ENCODE measurements at places on chromosomes 7 and 10.

- DNase-seq = no peak
These were observed 303.8 kb upstream of the LRRTM3 start for GRCh38 chr10:66622050-66622449.

DNA sequence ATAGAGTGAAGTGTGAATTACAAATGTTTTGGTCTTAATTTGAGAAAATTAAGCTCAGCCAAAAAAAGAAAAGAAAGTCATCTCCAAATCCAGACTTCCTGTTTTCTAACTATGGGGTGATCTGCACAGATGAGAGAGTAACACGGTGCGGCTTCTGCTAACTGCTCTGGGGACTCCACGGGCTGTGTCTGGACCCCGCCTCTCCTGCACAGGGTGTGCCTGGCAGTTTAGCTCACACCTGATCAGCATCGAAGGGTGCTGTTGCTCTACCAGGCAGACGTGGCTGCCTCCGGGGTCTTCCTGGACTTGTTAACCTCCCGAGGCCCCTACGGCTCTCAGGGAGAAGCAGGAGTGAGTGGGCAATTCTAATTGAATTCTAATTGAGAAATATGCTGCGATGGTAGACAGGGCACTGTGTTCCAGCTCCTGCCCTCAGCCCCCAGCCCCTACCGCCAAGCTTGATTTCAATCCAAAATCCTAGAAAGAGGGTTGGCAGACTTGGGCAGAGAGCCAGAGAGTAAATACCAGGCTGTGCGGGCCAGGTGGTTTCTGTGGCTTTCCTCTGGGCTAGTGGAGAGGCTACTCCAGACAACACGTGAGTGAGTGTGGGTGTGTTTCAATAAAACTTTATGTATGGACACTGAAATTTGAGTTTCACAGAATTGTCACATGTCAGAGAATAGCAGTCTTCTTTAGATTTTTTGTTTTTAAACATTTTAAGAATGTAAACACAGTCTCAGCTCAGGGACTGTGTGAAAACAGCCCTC lies 13.4 kb downstream of the SHH start:
- no peak for DNase-seq

DNA sequence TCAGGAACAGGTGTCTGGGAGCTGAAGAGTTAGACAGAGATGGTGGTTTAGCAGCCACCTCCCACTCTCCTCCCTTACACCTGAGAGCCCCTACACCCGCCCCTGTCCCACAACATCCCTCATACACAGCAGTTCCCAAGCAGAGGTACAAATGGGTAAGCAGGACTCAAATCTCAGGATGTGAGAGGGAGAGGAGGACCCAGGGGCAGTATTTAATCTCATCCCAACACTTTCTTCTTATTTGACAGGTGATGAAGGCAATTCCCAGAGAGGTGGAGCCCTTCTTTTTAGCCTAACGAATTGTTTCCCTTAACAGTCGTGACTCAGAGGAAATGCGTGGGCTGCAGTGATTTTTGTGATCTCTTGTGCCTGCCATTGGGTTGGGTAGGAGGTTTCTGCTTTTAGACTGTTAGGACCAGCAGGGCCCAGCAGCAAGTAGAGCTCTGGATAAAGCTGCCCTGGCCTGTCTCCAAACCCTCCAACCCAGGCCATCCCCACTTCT lies 191.3 kb downstream of the HECW1 start:
- no peak for DNase-seq

- no peak for DNase-seq
These were observed 49.1 kb downstream of the MTURN start for GRCh38 chr7:30183749-30184369.

DNA sequence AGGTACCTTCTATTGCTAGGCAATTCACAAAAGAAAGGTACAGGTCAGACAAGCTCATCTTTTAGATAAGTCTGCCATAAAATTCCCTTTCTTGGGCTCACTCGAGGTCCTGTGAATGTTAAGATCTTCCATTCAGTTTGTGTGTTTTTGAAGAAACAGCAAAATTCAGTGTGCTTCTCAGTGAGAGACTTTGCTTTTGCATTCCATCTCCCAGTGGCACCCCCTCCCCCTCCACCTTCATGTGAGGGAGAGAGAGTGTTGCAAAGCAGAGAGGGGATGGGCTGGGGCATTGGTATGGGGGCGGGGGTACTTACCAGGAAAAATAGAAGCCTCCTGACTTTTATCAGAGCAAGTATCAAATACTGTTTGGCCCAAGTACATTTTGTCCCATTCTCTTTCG lies 3.8 kb upstream of the TECTB start:
- DNase-seq = no peak

- DNase-seq = no peak
These were observed 2.4 kb downstream of the ARID5B start for GRCh38 chr10:61903928-61904344.

- no peak for DNase-seq
These were observed 71.4 kb upstream of the PRSS58 start for GRCh38 chr7:142329062-142329790.

DNA sequence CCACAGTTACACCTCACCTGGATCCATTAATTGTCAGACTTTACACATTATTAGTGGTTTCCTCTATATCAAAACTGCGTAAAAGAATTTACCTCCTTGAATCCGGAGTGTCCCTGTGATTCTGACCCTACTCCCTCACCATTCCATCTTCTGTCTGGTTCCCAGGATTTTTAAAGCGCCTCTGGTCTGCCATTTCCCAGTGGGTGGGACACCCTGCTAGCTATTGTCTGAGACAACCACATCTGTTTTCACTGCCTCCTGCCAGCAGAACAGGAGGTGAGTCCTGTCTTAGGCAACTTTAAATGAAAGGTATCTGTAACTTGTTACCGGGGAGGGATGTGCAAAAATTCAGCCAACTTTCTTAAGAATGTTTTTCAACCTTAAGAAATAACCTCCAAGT lies 2.3 kb downstream of the MACROH2A2 start:
- no peak for DNase-seq

- no peak for DNase-seq
These were observed 154.3 kb downstream of the ZNF365 start for GRCh38 chr10:62528441-62528840.

GRCh38 chr7:91112902-91113341 lies 151.3 kb upstream of the FZD1 start:
- no peak for DNase-seq

DNA sequence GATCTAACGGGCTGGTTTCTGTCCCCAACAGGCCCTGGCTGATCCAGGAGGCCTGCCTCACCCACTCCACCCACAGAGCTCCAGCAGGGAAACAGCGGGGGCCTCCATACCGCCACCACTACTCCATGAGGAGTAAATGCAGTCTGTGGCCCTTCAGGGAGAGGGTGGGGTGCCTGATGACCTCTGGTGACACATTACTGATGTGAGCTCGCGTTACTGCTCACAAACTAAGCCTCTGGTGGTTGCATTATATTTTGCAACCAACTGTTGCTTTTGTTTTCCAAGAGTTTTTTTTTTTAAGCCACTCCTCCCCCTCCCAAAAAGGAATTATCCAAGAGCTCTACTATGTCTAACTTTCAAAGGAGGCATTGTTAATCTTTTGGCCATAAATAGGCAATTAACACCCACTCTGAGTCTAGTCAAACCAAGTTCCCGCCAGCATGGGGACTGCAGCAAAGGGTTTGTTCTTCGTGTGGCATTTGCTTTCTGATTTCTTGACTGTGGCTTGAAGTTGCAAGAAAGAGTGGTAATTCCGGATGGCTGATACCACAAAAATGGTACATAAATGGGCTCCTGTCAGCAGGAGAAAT lies 72.6 kb downstream of the FAM53B start:
- peak; percentile 56 for DNase-seq

DNA sequence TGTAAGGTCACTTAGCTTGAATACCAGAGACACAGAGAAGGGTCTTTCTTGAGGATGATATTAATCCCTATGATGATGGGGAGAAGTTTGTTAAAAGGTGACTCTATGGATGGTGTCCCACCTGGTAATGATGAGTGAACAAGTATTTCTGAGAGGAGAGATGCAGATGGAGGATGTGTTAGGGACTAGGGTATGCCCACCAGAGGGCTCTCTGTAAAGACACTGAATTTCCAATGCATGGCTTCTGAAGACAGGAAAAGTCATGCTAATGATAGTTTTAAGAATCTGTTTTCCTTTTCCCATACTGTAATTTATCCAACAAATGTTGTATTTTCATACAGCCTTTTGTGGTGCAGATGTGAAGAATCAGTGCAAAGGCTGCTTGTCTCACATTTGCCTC lies 1250.9 kb upstream of the CELF2 start:
- DNase-seq = no peak

GRCh38 chr7:117399820-117400422 lies 27.4 kb downstream of the ASZ1 start:
- no peak for DNase-seq

GRCh38 chr10:923844-924523 lies 7.5 kb downstream of the LARP4B start:
- DNase-seq = no peak
